ENCODE measurements at places on chromosomes 2 and 18.

GRCh38 chr2:26401739-26402541 lies at the start of gene DRC1:
TSS of gene DRC1 (plus strand) at chr2:26401920. CDS start at chr2:26401990, 70 bp downstream.
- DNase-seq, result no peak

DNA sequence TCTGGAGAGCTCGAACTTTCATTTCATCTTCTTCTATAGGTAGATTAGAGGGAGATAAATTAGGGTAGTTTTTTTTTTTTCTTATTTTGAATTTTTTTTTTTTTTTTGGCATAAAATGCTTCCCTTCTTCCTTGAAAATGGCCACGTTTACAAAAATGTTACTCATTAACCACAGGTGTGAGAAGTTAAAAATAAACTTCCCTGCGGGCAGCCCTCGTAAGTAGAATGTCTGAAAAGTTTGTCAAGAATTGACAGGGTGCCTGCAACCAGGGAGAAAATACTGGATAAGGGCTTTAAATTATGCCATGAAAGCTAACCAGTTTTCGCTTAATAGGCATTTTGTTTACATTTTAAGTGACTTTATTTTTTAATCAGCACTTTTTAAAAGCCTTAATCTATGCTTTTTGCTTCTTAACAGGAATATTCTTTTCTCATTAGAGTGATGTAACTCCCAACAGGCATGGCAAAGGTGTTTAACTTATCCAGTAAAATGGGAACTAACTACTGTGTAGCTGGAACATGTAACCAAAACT lies 4.2 kb upstream of the FN1 start:
- DNase-seq, result no peak

- DNase-seq, result no peak
Measured at GRCh38 chr2:180352620-180353019, 345.5 kb upstream of the CWC22 start.

- DNase-seq, result no peak
Measured at GRCh38 chr18:34494359-34494696, 215.8 kb upstream of the DTNA start.

GRCh38 chr2:107597507-107597906 lies 229.2 kb upstream of the RGPD4 start:
- DNase-seq, result no peak

DNA sequence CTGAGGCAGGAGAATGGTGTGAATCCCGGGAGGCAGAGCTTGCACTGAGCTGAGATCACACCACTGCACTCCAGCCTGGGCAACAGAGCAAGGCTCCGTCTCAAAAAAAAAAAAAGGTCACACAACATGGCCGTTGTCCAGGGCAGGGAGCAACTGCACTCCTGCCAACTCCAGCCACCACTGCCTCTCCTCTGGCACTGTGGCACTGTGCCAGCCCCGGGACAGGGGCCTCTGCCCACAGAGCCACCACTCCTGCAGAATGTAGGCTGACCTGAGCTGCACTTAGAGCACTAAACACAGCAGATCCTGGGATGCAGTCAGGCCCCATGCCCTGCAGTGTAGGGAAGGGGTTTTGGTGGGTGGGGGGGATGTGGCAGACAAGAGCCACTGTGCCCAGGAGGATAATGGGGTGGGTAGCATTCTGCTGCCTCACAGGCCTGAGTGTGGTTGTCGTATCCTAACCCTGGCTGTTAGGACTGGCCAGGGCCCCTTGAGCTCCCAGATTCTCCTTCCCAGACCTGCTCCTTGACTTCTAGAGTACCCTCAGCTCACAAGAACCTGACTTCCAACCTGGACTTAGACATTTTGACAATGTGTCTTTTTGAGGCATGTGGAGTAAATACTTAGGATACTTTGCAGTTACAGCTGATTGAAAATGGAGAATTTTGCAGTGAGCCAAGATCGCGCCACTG lies 69.4 kb upstream of the SH3RF3 start:
- DNase-seq, result no peak

DNA sequence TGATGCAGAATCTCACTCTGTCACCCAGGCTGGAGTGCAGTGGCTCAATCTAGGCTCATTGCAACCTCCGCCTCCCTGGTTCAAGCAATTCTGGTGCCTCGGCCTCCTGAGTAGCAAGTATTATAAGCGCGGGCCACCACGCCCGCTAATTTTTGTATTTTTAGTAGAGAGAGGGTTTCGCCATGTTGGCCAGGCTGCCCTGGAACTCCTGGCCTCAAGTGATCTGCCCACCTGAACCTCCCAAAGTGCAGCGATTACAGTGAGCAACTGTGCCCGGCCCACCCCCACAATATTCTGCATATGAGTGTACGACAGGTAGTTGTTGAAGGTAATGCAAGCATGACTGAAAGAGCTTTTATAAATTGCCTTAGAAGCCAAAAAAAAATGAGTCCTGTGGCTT lies 1.2 kb downstream of the WDR75 start:
- DNase-seq, result no peak
